ENCODE measurements at places on chromosomes 4 and X. TPM values are rescaled to one million over a fixed set of nuclear protein-coding genes. Genes with fewer than 3 reads are reported as not detected.

RHOXF2 gene
- total RNA-seq, result not detected

USP11 gene
- total RNA-seq, result 31.4 TPM

SLC10A4 gene
- total RNA-seq, result not detected

WDFY3 gene
- total RNA-seq, result 43.8 TPM

SASH3 gene
- total RNA-seq, result 1.8 TPM

SLC49A3 gene
- 12.6 TPM for total RNA-seq

Measured in left ventricle myocardium superior (tissue), 1 donor.